ENCODE measurements at places on chromosomes 11 and 22.

- no peak for DNase-seq
These were observed 1219.6 kb downstream of the BRD1 start for GRCh38 chr22:48607901-48608662.

GRCh38 chr11:27355575-27356104 lies 7.4 kb downstream of the CCDC34 start:
- DNase-seq = no peak

- DNase-seq = no peak
These were observed 19.7 kb upstream of the FIBIN start for GRCh38 chr11:26974069-26974783.

GRCh38 chr11:121907379-121907778 lies 208.6 kb downstream of the BLID start:
- no peak for DNase-seq

DNA sequence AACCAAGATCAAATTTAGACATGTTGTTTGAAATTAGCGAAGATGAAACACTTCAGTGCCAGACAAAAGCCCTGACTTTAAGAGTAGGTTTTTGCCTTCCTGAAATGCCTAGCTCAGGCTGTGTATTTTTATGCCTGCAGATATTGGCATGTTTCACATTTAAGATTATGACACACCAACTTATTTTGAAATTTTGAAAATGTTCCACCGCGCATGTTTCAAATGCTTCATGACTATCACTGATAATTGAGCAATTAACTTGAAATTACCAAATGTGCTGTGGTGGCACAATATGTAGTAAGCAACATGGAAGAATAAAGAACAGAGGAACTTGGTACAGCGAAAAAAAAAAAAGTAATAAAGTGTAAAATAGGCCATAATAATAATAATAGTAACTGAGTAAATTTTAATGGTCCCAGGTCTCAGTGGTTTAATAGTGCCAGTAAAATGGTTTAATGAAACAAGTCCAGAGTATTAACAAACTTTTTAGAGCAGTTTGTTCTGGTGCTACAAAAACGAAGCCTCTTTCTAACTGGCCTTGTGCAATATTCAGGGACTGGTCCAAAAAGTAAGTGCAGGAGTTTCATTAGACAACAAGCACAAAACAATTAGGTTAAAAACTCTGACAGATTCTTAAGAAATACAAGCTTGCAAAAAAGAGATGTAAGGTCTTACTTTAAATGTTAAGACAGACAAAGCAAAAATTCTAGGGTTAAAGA lies 112.5 kb upstream of the SOX6 start:
- DNase-seq = no peak

- no peak for DNase-seq
These were observed 7.4 kb downstream of the SLN start for GRCh38 chr11:107704451-107704850.

GRCh38 chr11:124541204-124541603 lies 2.2 kb downstream of the OR8B12 start:
- DNase-seq = no peak

DNA sequence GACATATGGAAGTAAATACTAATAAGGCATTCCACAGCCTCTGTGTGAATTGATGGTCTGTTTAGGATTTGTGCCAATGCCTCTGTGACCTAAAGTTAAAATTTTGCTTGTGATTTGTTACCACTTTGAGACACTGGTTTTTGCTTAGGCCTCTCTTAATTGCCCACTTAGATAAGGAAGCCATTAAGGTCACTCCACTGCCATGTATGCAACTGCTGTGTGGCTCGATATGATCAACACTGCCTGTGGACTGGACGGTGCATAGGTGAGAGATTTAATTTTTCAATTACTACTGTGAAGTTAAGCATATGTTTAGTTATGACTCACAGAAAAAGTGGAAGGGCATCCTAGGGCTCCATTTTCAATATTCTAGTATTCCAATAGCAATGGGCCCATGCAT lies 36.9 kb downstream of the CSRP3 start:
- DNase-seq = no peak

GRCh38 chr22:41998361-41999261 lies at the start of gene WBP2NL:
WBP2NL (plus strand) TSS chr22:41998788; CDS start chr22:41998819, 31 bp downstream.
- DNase-seq = no peak

GRCh38 chr11:14380125-14380936 lies 21.3 kb upstream of the RRAS2 start:
- no peak for DNase-seq
